ENCODE measurements at places on chromosomes 12 and 14.

DNA sequence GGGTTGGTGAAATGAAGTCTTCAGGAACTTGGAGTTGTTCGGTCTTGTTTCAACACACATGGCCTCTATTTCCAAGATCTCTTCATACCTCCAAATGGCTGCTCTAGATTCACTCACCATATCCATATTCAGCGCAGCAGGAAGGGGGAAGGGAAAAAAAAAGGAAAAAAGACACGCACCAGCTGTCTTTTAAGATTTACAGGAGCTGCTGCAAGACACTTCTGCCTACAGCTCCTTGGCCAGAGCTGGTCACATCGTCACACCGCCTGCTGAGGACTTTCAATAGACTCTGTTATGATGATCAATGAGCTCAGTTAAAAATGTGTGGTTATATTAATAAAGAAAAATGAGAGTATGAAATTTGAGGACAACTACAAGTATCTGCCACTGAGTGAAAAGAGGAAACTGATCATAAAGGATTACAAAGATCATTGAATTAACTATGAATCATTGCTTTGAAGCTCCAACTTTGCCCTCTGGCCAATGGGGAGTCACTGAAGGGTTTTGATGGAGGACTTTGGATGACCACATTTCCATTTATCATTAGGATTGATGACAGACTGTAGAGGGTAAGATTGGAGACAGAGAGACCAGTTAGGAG lies 182.1 kb upstream of the HMGA2 start:
- DNase-seq, result no peak

DNA sequence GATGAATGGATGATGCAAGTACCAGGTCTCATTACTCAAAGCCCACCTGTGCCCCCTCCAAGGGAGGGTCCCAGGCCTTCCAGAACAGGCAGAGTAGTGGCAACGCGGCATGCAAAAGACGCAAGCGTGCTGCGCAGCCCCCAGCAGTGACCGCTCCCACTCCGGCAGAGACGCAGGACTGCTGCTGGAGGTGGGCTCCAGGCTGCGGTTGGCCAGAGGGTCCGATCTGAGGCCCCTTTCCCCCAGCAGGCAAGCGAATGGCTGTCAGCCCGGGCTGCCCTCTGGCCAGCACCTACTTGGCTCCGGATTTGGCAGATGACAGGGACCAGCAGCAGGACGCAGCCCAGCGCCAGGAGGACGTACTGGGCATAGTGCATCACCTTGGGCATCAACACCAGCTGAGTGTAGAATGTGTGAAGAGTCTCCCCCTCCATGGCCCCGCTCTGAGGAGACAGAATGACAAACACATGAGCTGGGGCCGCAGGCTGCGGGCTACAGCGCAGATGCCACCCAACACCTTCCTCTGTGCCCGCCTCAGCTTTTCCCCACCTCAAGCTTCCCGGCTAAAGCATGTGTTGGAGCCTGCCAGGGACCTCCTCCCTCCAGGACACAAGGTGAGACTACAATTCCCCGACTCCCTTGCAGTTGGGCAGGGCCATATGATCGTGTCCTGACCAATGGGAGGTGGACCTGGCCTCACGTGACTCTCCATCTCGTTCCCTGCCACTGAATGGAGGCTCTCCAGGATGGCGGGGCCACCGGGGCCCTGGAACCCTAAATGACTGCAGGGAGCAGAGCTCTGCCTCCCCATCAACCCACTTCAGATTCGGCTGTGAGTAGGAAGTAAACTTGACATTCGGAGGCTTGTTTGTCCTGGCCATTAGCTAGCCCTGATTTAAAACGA lies 77.4 kb downstream of the SCARB1 start:
- no peak for DNase-seq

DNA sequence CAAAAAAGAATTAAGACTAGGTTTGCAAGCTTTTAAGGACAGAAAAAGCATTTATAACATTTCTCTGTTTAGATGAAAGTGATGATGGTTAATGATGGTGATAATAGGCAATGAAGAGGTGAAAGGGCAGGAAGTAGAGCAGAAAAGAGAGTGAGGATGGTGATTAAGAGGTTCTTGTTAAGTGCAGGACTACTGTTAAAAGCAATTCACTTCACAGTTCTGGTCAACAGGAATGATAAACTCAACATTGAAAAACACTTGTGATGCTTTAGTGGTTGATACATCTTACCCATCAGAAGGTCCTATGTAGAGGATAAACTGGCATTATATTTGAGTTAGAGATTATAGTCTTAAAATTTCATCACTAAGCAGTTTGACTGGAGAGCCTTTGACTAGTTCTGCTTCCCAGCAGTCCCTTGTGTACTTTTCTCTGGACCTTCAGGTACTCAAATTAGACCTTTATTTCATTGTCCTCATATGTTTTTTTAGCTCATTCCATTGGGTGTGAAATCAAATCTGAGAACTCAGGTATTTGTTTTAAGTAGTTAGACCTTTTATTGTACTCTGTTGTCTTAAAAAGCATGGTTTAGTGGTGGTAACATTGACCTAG lies 10.9 kb downstream of the RAP1B start:
- DNase-seq, result no peak

DNA sequence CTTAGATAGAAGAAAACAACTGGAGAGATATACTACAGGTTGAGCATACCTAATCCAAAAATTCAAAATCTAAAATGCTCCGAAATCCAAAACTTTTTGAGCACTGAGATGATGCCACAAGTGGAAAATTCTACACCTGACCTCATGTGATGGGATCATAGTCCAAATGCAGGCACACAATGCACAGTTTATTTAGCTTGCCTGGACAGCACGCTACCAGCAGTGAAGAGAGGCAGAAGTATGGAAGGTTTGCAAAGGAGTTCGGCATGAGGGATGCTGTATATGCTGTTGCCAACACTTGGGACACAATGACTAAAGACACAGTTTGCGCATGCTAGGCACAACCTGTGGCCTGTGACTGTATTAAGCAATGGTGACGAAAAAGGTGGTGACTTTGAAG lies 58.1 kb upstream of the CAND1 start:
- no peak for DNase-seq

DNA sequence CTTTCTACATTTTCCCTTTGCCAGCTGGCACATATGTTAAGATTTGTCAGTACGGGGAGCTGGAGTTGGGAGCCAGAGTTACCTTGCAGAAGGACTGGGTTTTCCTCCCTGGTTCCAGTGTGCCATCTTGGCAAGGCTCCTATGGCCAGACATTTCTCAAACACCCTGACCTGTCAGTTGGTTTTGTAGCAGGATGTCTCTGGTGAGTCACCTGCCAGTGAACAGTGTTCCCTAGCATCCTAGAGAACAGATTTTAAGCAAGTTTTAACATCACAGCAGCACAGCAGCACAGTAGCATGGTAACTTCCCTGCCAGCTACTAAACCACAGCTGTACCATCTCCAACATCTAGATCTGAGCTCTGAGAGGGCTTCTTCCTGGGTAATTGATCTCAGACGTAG lies 26.2 kb upstream of the KTN1 start:
- no peak for DNase-seq

GRCh38 chr12:50038336-50038735 lies 13.0 kb upstream of the RACGAP1 start:
- no peak for DNase-seq

DNA sequence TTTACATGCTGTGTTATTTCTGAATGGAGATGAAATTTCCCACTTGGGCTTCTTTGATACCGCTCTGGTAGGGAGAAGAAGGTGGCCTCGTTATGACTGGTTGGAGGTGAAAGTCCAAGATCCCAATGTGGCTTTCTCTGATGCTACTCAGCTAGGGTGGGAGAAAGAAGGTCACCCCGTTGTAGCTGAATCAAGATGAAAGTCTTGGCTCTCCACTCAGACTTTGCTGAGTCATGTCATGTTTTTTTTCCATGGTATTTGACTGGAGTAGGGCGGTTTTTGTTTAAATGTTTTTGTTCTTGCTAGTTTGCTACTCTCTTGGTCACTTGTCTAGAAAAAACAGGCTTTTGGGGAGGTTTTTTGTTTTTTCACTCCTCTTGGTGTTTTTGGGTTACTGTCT lies 2.4 kb upstream of the PDE6H start:
- no peak for DNase-seq

- no peak for DNase-seq
Observed at GRCh38 chr12:41972196-41972595, 172.5 kb downstream of the GXYLT1 start.

GRCh38 chr12:1797011-1797901 lies 23.1 kb upstream of the LRTM2 start:
- peak; percentile 46 for DNase-seq

- no peak for DNase-seq
Observed at GRCh38 chr12:118355843-118356242, 16.9 kb downstream of the TAOK3 start.

GRCh38 chr12:62767496-62767895 lies 167.5 kb downstream of the PPM1H start:
- DNase-seq, result no peak

DNA sequence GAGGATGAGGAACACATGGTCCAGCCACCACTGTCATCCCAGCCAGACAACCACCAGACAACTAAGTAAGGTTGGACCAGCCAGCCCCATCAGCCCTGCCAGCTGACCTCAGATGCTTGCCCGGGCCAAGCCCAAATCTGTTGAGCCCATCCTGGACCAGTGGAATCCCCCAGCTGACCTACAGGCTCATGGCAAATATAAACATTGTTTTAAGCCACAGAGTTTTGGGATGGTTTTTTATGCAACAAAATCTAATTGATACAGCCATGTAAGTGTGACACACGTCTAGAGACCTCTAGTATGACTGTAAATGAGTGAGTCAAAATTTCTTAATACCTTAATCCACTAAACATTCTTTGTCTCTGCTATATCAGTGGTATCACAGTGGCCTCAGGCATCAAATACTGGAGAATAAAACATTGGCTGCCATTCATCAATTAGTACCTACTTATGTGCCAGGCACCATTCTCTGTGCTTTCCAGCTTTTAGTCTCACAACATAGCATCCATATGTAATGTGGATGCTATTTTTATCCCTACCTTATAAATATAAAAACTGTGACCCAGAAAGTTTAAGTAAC lies 24.2 kb upstream of the NT5DC3 start:
- no peak for DNase-seq

- DNase-seq, result no peak
Observed at GRCh38 chr14:98189944-98190343, 1082.1 kb downstream of the BCL11B start.

GRCh38 chr12:32069071-32069470 lies 37.6 kb upstream of the BICD1 start:
- no peak for DNase-seq

GRCh38 chr14:65798216-65798615 lies 385.7 kb downstream of the FUT8 start:
- no peak for DNase-seq

DNA sequence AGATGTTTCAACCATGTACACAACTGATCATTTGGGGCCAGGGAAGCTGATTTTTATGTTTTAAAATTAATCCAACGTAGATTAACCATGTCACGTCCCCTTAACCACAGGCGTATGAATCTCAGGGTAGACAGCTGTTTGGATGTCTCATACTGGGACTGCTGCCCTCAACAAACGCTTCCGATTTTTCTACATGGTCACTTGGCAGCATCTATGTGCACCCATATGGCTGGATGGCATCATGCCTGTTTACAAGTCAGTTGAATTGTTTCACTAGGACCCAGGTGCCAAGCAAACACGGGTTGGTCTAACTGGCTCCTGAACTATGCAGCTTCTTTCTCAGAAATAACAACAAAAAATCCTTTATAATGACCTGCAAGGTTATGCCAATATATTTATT lies 393.8 kb downstream of the NPAS3 start:
- no peak for DNase-seq

DNA sequence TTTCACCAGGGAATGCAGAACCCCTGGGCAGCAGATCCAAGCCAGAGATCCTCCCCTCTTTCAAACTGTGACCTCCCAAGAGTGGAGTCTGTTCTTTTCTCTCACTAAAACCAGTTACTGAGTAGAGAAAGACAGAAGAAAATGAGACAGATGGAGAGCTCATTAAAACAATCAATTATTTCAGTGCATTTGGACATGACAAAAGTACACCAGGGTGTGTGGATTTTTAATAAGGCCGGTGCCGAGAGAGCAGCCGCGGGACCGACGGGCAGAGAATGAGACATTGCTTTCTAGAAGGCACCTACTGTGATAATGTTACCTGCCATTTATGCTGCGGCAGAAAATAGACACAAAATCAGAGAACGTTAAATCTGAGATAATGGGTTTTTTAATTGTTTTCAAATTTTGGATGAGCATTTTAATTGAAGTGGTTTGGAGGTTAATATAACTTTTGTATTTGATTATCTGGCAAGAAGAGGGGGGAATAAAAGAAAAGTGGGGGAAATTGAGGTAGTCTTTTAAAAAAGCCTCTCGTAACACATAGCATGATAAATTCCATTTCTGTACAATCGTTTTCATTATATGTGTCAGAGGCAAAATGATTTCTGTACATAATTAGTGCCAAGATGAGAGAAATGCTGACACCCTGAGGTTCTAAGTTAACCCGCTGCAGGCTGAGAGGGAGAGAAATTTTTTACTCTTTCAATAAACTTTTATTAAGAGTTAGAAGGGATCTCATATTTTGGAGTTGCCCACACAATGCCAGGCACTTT lies 70.8 kb downstream of the HSPB8 start:
- DNase-seq, result no peak

DNA sequence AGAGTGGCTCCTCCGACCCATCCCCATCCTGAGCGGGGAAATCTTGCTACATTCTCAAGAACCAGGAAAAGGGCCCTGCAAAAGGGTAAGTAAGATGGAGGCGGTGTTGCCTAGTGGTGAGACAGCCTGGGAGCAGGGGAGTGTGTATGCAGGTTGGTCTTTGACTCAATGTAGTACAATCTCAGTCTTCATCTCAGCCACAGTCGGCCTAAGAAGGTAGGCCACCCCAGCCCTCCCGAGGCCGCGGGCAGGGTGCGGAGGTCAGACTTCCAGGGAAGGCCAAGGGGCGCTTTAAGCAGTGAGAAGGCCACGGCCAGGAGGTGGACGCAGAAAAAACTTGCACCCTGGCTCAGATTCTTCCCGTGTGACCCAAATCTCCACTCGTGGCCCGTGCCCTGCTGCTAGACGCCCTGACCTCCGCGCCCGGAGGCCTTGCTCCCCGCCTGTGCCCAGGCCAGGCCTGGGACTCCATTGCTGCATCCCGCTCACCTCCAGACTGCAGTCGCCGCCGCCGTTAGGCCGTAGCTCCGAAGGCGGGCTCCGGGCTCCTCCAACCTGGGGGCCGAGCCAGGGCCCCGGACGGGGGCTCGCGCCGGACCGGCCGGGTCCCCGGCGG lies 435 bp downstream of the FOXM1 start:
- DNase-seq, result peak; percentile 26
